ENCODE measurements at places on chromosomes 5 and 9.

- DNase-seq = no peak
These were observed 34.8 kb downstream of the HTR4 start for GRCh38 chr5:148619484-148619883.

DNA sequence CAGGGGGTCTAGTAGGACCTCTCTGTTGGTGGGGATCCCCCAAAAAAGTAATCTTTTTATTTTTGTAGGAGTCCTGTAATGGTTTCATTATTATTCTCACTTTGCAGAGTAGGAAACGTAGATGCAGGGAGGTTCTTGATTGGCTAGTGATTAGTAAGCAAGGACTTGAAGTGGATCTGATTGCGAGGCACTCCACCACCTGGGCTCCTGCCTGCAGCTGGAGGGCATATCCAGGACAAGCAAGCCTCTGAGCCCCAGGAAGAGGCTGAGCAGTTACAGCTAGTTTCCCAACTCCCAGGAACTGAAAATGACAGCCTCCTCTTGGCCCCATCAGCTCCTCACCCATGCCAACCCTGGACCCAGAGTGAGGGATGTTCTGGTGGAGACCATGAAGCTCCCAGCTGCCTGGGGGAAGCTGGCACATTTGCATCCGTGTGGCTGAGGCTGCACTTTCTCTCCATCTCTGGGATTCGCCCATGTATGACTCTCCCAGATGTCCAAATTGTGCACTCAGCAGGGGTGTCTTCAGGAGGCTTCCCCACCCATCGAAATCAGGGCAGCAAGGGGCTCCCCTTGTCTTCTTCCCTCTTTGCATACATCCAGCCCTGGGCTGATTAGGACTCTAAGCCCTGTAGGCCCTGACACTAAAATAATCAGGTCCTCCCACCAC lies 10.2 kb downstream of the KCNIP1 start:
- no peak for DNase-seq

DNA sequence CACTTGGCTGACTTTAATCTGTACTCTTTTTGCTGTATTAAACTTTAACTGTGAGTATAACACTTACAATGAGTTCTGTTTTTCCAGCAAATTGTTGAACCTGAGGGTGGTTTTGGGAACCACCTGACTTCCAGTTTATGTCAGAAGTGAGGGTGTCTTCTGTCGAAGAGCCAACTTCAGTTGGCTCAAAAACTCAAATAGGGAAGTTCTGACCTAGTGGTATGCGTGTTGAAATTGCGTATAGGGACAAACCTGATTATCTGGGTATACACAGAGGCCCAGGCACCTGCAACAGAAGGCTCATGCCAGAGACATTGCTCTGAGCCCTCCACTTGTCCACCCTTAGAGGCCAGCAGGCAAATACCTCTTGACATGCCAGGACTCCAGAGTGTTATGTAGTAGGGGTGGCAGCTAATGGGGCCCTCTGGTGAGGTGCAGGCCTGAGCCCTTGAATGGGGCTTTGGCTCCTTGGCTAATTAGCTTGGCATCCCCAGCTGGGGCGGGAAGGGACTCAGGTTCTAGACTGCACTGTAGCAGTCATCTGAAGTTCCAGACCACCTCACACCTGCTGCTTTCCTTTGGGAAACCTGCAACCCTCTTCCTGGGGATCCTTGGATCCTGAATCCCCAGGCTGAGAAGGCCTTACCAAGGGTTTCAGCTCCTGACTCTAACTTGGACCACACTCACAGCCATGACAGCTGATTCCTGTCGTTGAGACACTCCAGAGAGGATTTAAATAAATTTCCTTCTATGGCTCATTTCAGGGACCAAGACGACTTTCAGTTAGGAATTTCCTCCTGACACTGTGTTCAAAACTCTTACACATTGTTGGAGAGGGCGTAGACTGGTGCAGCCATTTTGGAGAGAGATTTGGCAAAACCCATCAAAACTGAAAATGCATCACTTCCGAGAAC lies 189.6 kb downstream of the HSPA4 start:
- no peak for DNase-seq

DNA sequence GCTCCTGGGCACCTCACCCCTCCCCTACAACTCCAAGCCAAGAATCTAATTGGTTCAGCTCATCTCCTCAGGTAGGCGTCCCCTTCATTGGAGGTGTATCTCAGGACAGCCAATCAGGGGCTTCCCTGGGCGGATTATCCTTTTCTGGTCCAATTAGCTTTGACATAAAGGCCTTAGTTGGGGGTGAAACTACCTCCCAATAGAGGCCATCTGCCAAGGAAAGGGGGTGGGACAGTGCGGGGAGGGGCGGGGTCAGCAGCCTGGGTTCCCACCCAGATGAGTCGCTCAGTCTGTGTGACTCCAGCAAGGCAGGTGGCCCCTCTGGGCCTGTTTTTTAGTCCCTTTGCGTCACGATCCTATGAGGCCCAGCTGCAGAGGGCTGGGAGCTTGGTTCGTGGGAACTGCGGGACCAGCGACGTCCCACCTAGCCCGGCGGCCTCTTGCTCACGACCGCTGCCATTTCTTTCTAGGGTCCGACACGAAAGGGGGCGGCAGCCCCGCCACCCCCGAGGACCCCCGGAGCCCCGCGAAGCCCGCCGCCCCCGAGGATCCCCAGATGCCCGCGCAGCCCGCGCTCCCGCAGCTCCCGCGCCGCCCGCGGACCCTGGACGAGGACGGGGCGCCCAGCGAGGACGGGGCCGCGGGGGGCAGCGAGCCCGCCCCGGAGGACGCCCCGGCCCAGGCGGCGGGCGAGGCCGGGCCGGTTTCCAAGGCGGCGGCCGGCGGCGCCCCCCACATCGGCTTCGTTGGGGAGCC lies 8.9 kb downstream of the PRRT1B start:
- no peak for DNase-seq

GRCh38 chr9:84708400-84708799 lies 38.9 kb downstream of the NTRK2 start:
- DNase-seq = no peak

DNA sequence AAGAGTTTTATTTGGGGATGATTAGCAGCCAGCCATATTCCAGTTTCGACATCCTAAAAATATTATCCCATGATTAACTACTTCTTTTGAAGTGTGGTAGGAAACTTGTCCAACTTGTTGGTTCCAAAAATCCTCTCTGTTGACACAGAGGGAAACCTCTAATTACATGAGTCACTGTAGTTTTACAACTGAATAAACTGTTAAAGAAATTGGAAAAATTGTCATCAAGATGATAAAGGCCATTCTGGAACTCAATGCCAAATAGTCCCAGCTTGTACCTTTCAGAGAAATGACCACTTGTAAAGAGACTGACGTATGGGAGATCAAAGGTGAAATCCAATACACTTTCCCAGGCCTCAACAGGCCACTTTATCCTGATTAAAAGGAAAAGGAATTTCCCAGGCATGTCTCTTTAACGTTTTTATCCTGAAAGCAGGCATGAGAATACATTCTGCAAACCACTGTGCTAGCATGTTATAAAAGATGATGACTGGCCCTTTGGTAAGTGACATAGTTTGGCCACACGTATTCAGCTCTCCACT lies 261.6 kb downstream of the GLIS3 start:
- peak; percentile 26 for DNase-seq

DNA sequence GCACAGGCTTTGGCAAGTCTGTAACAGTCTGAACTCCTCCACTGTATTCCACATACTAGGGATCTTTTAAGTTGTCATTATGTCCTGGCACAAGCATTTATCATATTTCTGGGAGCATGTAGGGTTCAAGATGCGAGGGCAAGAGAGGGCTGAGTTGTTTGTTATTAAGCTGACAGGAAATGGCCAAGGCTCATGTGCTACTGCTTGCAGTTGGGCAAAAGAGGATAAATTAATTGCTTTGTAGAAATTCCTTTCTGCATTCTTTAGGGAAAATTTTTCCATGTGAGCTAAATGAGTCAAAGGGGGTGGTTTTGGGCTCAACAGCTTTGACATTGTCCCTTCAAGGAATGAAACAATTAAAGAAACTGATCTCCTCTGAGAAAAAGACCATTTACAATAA lies 35.4 kb downstream of the DOCK8 start:
- DNase-seq = peak; percentile 48

- DNase-seq = peak; percentile 11
These were observed 273.2 kb upstream of the CDH9 start for GRCh38 chr5:27311544-27311943.

DNA sequence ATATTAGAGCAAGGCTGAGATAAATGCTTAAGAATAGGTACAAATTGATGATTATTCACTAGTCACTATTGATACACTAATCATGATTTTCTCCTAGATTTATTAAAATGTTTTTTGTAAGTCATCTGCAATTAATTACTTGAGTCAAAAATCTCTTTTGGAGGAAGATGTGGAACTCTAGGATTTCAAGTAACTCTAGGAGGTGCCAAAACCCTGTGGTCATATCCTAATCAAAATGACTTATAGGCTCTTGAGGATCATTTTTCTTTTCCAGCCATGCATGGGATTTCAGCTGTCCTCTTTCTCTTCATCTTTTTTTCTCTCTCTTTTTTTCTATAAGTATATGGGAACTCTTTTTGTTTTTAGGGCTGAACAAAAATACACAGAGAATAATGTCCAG lies 141.8 kb upstream of the CD180 start:
- no peak for DNase-seq

All from kidney tubule cell (primary cell).